Osteoblast (primary cell): ENCODE measurements at places on chromosomes 16 and 17. TPM values are rescaled to one million over a fixed set of nuclear protein-coding genes. Genes with fewer than 3 reads are reported as not detected.

AOC3 gene
- under 0.01 TPM in 1 of 2 replicates, not detected in the other for total RNA-seq

PIPOX gene
- total RNA-seq: 1.4 and 1.8 TPM in 2 replicates

ZNF48 gene
- 10.0 and 10.9 TPM in 2 replicates for total RNA-seq

NOD2 gene
- total RNA-seq: under 0.01 and 0.29 TPM in 2 replicates

DNA sequence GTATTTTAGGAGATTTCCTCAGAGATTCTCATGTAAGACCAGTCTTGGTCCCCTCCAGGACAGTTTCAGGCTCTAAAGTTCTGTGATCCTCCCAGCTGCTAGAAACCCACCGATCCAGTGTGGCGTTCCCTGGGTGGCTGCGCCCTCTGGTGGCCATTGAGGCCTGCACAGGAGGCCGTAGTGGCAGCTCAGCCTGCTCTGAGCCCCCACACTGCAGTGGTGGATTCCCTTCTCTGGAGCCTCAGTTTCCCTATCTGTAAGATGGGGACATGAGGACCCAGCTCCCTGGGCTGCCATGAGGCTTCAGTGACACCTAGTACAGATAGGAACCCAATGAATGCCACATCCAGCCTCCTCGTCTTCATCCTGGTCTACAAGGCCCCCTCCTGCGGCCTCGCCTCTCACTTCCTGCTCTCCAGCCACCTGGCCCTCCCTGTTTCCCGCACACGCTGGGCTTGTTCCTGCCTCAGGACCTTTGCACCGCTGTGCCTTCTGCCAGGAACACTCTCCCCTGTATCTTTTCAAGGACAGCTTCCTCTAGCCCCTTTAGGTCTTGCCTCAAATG, 16.5 kb downstream of the CCDC102A start:
- peak; percentile 99 for DNase-seq

DNA sequence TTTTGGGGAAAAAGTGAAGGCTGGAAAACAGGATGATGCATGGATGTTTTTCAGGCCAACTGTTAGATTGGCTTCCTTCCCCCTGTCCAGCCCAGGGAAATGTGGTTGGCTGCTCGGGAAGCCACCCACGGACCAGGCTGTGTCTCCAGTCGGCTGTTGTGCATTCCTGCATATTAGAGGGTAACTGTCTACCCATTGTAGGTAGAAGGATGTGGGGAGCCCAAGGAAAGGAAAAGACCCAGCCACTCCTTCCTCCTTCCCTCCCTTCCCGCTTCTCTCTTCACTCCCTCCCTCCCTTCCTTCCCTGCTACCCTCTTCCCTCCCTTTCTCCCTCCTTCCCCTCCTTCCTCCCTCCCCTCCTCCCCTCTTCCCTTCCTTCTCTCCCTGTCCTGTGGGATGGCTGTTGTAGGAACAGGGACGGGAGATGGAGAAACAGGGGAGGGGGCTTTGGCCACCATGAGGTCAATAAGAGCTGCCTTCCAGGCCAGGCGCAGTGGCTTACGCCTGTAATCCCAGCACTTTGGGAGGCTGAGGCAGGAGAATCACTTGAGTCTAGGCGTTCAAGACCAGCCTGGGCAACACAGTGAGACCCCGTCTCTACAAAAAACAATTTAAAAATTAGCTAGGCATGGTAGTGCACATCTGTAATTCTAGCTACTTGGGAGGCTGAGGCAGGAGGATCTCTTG, 16.9 kb downstream of the SYT17 start:
- DNase-seq: peak; percentile 89

DNA sequence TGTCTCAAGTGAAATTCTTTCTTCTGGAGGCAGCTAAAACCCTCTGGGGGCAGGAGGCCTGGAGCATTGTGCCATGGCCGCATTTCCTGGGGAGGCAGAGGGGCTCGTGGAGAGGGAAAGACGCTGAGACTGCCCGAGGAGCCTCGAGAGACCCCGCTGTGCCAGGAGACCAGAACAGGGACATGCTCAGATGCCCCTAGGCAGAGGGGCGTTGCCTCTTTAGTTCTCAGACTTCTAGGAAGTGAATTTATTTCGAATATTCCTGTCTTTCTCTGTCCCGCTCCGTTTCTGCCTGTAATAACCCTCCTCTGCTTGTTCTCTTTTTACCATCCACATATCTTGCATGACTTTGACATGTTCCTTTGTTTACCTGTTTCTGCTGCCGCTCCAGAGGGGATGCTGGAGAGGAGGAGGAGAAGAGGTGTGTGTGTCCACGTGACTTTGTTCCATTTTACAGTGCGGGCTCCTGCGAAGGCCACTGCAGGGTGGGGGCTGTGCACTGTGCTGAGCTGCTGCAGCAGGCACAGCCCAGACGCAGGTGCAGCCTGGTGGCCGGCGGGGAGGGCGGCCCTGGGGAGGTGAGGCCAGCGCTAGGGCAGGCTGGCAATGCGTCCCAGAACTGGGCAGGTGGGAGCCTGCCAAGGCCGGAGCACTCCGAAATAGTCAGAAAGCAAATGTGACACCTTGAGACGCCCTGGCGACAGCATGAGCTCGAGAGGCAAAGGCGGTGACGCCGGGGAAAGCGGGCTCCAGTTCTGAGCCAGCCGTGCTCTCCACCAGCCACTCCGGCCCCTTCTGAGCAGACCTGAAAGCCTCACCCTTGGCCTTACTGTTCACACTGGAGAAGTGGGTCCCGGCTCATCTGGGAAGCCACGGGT, 29.9 kb downstream of the CIBAR2 start:
- DNase-seq: peak; percentile 82
